Activated gamma-delta T cell treated with Interleukin-2 at 50 U/mL for 16 hours (primary cell): ENCODE measurements at places on chromosomes 12 and 14.

GRCh38 chr12:113464852-113465719 is 6.6 kb downstream of the LHX5 start:
- no peak for DNase-seq

GRCh38 chr14:103022002-103022684 is 35.2 kb downstream of the CDC42BPB start:
- DNase-seq = no peak

DNA sequence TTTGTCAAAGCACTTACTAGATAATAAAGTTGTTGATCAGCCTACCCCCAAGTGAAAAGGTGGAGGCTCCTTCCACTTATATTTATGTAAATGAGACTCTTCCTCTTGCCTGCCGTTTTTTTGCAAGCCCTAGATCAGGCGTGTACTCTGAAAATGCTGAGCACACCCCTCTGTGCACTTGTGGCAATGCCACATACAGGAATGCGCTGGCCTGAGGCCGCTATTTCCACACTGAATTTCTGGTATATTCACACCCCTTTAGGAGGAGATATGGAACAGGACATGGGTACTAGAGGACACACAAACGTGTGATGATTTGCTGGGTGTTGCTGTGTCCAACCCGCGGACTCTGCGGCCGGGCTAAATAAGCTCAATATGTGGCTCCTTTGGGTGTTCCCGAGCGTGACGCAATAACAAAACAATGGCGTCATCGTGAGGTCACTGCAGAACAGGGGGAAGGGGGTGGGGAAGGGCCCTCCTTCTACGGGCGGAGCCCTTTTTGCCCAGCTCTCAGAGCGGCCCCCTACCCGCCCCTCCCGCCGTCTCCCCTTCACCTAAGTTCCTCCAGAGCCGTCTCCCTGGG is 554 bp upstream of the TSPAN31 start:
- DNase-seq = peak; percentile 54

DNA sequence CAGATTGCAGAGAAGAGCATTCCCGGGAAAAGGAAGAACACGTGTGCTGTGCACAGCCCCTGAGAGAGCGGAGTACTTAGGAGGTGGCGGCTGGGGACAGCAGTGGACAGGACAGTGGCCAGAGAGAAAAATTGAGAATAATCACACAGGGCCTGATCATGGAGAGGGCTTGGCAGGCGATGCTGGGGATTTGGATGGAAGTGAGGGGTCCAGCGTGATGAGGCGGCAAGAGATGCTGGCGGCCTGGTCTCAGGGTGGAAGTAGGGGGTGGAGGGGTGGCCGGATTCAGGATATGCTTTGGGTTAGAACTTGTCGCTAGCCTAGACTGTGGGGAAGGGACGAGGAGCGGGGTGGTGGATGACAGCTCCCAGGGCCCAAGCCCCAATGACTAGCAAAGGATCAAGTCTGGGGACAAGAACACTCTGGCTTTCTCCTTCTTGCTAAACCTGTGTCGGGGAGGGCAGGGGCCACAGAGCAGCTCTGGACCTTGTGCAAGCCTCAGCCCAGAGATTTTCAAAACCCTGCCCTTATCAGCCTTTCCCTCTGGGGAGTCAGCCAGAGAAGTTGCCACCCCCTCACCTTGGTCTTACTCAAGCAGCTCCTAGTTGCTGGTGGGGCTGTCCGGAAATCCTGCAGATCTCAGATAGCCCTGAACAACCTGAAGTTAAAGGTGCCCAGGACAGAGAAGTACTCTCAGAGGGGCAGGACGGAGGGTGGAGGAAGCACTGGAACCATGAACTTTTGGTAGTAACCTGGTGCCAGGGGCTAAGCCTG is 1.3 kb downstream of the HVCN1 start:
- no peak for DNase-seq

- DNase-seq = no peak
These were observed 23.6 kb upstream of the NPFF start for GRCh38 chr12:53530920-53531319.

DNA sequence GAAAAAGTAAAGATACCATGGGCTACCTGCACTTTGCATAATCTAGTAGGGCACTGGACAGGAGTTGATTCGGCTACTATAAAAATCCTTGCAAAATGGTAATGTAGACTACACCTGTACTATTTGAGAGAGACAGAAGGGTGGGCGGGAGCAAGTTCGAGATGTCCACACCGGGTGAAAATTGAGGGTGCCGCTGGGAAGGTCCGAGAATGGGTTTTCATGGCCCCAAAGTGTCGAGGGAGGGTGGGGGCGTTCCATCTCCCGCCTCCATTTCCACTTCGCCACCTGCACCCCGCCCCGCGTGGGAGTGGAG is 648 bp downstream of the SNX6 start:
- no peak for DNase-seq

DNA sequence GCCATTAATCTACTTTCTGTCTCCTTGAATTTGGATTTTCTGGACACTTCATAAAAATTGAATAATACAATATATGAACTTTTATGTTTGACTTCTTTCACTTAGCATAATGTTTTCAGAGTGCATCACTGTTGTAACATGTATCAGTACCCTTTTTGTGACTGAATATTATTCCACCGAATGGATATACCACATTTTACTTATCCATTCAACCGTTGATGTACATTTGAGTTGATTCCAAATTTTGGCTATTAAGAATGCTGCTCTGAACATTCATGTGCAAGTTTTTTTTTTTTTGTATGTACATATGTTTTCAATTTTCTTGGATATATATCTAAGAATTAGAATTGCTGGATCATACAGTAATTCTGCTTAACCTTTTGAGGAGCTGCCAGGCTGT is 43.2 kb downstream of the CPSF2 start:
- no peak for DNase-seq

DNA sequence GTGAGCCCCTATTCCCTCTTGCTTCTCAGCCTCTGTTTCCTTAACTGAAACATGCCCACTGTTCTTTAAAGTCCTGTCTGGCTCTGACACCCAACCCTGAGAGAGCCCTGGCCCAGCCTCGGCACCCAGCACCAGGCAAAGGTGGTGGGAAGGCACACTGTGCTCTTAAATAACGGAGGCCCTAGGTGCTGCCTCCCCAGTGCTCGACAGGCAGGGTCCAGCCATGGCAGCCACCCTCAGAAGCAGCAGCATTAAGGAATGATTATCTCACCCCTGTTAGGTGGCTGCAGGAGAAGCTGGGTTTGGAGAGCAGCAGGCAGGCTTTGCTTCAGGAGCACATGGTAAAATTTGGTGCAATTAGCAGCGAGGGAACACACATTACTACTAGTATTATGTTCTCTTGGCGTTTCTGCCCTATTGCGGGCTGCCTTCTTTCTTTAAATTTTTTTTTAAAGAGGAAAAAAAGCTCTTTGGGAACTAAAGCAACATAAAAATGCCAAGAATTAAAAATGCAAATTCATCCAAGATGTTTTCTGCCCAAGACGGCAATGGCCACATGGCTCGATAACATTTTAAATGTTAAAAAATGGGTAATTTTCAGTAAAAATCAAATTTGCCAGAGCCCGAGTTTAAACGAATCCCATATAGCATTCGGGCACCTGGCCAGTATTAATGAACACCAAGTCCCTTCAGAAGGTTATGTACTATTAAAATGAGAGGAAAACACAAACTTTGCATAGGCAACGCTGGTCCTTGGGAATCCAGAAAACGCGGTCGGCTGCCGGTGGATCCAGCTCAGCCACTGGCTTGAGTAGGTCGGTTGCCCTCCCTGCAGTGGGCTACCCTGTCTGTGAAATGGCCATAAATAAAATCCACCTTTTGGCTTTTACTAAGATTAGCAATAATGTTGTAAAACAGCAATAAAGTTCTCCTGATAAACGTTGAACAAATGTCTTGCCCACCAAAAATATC is 152.2 kb downstream of the BCL11B start:
- no peak for DNase-seq

GRCh38 chr12:44118946-44119345 is 283.1 kb downstream of the TMEM117 start:
- DNase-seq = no peak

DNA sequence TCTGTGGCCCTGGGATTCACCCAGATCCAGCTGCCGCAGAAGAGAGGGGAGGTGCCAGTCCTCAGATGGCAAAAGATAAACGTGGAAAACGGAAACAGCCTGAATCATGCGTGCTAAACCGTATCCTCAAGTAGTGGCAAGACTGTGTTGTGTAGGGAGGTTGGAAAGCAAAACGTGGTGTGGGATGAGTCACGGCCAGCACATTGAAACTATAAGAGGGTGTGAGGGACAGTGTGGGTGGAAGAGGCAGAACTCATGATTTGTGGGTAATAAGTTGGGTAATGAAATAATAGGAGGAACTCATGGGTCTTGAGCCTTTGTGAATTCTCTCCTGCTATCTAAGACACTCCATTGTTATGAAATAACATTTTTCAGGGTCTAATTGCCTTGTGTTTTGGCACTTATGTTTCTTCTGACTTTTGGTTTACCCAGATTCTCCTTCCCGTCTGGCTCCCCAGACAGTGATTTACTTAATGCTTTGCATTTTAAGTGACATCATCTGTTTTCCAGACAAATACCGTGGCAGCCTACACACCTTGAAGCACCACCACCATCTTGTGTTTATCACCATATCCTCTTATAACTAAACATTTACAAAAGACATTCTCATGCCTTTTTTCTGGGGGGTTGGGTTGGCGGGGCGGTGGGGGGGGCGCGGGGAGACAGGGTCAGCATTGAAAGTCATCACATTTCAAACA is 62.3 kb upstream of the PTCSC3 start:
- DNase-seq = no peak

DNA sequence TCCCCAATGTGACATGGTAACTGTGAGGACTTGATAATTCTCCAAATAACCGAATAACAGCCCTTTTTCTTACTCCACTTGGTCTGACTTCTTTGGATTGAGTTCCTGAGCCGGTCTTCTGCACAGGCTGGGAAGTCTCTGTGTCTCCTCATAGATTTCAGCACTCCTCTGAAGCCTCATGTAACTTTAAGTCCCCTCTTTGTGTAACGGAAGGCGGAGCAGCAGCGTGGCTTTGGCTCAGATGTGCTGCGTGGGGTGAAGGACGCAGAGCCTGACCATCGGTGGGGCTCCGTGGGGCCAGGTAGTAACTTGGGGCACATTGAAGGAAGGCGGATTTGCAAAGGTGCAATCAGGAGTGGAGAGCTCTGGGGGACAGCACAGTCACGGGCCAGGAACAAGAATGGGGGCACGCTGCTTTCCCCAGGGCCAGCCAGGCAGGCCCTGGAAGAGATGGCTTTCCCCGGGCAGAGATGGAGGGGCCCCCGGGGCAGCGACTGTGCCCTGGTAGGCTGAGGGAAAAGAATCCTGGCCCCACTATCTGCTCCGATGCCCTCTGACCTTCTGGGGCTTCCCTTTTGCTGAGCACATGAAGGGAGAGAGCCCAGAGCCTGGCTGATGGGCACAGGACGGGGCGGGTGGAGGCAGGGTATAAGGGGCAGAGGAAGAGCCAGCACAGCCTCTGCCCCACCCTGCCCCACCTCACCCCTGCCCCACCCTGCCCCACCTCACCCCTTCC is 56.9 kb downstream of the ADGRD1 start:
- DNase-seq = no peak

- no peak for DNase-seq
These were observed 1104.7 kb upstream of the TMEM132C start for GRCh38 chr12:127162307-127162706.

- no peak for DNase-seq
These were observed 32.8 kb upstream of the KLHL42 start for GRCh38 chr12:27747111-27747820.

- no peak for DNase-seq
These were observed 26.2 kb downstream of the TMEM30B start for GRCh38 chr14:61254808-61255526.

- no peak for DNase-seq
These were observed 151.3 kb downstream of the CNTN1 start for GRCh38 chr12:40843495-40843894.

DNA sequence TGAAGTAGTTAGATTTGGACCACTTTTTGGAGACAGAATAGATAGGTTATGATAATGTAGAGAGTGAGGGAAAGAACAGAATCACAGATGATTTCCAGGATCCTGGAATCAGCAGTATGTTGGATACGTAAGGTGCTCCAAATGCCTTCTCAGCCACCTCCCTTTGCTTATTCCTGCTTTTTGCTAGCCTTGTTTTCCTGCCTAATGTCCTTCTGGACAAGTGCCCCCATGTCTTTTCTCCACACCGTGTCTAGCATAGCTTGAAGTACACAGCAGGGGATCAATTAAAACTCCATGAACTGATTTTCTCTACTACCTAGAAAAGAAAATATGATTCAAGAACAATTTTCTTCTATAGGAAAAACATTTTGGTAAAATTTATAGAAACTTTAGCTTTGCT is 144.0 kb downstream of the SYT1 start:
- no peak for DNase-seq

DNA sequence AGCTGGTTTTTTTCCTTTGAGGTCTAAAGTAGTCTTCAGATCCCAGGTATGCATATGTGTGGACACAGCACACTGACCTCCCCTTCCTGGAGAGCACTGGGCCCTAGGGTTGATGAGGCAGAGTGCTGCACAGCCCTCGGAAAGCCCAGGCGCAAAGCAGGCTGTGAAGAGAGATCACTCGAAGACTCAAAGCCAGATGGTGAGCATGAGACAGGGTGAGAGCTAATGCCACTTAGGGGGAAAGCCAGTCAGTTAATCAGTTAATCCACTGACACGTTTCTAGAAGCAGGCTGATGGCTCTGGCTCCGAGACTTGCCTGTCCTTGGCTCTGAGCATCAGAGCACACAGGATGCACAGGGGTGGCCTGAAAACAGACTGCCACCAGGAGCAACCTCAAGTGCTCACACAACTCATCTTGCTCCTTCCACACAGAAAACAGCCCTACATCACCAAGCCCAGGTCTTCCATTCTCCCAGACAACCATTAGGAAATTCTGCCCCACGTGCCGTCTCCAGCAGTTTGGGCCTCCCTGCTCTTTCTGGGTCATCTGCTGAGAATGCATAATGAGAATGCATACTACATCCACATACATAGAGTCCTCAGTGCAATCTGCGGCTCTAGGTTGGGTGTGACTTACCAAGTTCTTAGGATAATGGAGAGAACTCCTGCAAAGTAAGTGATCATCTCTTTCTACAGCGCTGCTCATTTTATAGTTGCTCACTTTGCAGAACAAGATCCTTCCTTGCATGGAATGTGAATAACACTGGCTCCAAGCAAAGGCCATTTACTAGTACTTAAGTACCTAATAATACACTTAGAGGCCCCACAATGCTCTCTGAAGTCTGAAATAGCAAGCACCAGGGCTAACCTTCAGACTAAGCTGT is 12.0 kb downstream of the AQP6 start:
- DNase-seq = no peak

GRCh38 chr14:65287264-65288131 is 125.0 kb upstream of the FUT8 start:
- DNase-seq = peak; percentile 45

DNA sequence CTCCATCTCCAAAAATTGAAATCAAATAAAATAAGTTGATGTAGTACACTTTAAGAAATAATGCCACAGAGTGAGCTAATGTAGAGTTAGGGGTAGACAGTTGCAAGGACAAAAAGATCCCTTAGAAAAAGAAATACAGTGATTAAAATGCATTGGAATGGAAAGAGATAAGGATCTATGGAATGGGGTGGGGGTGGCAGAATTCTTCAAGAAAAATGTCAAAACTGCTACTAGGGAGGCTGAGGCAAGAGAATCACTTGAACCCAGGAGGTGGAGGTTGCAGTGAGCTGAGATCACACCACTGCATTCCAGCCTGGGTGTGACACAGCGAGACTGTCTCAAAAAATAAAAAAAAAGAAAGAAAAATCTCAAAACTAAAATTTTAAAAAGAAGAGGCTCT is 6.5 kb downstream of the OLR1 start:
- no peak for DNase-seq
